ENCODE measurements at places on chromosomes 6 and 20.

DNA sequence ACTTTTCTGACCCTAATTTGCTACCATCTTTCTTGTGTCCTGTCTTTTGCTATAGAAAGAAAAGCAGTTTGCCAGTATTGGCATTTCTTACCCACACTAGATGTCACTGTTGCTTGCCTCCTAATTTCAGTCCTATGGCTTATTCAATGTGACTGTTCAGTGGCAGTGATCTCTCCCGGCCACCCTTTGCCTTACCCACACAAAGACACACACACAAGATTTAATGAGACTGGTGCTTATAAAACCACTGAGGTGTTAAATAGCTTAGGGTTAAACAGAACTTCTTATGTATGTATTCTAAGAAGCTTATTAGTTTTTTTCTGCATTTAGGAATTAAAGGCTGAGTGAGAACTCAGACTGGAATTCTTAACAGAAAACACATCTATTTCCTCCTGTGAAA, 233.6 kb upstream of the ASCC3 start:
- DNase-seq: peak; percentile 24

DNA sequence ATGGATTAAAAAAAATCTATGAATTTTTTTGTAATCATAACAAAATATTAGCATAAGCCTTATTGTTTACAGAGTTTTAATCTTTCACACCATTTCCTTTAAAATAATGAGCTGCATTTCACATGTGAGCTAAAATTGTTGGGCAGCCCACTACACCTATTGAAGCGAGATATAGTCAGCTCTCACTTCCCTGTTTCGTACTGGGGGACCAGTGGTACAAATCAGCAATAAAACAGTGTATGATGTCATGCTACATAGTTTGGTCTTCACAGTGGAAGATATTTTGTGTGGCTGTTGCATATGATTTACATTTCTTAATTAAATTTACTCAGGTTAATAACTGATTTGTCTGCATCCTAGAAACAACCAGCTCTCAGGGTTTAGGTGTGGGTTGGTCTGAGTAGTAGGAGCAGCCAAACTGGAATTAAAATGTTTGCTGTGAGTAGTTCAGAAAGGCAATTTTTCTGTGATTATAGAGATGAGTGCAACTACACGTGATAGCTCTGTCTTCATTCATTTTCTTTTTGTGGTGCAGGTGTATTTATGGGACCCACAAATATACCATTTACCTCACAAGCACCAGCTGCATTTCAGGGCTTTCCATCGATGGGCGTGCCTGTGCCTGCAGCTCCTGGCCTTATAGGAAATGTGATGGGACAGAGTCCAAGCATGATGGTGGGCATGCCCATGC, 99.3 kb downstream of the B3GAT2 start:
- no peak for DNase-seq

DNA sequence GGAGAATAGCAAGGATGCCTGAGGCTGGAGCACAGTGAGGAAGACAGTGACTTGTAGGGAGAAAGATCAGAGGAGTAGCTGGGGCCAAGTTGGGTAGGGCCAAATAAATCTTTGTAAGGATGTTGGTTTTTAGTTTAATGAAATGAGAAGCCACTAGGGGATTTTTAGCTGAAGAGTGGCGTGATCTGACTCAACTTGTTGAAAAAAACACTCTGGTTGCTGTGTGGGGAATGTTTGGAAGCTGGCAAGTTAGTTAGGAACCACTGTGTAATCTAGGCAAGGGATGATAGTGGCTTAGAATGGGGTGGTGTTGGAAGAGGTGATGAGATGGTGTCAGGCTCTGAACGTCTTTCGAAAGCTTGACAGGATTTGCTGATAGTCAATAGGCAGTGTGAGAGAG, 176.1 kb upstream of the HDDC2 start:
- DNase-seq: no peak

GRCh38 chr6:157724960-157725741, 97.9 kb upstream of the SNX9 start:
- DNase-seq: no peak

DNA sequence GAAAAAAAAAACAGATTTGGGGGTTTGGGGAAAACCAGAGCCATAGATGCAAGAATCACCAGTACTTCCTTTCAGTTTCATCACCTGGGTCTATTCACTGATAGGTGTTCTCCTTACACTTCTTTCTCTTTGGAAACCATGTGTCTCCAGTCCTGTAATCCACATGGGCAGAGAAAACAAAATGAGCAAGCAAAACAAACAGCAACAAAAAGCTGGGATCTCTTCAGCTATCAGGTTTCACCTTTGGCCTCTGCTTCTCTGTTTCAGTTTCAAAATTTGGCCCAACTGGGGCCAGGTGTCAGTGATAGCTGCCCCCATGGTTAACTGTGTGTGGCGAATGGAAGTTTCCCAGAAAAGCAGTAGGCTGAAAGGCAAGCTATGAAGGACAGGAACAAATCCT, 220.0 kb upstream of the THBS2 start:
- no peak for DNase-seq

DNA sequence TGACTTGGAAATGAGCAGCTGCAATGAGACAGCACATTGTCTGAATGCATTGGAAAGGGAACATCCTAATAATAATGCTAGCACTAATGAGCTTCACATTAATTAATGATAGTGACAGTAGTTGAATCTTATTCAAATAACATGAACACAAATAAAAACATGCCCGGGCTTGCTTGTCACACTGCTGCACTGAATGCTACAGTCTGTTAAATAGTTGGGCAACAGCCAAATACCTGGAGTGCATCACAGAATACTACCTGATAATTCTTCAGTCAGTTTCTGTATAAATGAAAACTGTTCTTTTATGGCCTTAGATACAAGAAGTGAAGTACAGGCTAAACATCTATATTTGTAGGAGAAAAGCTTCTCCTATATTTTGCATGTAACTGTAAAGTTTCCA, 458.7 kb downstream of the RNF144B start:
- no peak for DNase-seq

GRCh38 chr6:20340068-20340848, 61.4 kb upstream of the E2F3 start:
- DNase-seq: no peak

DNA sequence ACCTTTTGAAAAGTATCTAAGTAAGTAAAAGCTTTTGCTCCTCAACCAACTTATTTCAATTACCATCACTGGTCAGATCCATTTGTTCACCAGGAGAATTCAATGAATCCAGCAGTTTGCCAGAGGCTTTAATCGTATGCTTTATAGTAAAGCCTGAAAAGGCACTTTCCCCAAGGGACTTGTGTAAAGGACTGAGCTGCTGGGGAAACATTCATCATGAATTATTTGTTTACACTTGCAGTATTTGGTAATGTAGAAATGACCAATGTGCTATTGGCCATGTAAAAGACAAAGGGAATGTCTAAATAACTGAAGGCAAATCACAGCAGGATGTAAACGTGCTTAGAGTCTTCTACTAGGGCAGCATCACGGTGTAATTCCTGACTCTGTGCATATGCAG, 471.4 kb downstream of the ADGRB3 start:
- DNase-seq: no peak

DNA sequence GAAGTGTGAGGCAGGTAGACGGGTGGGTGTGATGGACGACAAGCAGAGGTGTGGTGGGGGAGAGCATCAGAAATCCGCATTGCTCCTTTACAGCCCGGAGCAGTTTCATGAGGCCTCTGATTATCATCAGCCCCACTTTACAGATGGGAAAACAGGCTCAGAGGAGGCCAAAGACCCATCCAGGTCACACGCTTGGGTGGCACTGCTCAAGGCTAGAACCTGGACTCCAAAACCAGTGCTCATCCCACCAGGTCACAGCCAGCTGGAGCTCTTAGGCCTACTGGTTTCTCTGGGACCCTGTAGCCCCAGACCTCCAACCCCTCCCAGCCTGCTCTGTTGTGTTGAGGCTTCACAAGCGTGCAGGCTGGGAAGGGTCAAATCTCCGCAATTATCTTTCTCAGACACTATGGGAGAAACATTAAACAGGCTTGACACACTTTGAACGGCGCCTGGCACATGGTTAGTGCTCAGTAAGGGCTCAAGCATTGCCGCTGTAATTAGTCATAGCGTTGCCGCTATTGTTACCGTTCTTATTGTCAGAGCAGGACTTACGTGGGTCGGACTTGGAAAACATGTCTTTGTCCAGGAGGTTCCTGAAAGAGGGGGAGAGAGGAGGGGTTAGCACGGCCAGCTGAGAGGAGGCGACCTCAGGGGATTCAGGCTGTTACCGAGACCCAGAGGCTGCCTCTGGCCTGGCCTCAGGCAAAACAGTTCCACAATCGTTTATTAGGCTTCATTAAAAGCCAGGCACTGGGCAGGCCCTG, 16.6 kb downstream of the CPNE5 start:
- no peak for DNase-seq

DNA sequence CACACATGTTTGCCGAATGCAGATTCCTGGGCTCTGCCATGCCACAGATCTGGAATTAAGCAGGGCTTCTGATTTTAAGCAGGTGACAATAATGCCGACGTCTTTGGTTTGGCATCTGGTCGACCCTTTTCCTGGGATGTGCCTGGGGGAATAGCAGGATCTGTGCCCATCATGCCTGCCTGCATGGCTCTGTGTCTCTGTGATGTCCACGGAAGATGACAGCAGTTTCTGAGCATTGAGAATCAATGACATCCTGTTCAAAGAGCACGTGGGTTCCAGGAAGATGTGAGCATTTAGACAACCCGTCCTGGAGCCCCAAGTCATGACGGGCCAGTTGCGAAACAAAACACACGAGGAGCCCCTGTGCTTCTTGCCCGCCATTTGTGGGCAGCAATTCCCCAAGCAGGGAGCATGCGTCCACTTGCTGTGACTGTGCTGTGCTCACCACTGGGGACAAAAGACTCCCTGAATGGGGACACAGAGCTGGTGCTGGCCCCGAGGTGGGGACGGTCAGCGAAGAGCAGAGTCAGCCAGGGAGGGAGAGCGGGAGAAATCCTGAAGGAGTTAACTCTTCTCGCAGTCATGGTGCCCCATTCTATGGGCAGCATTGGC, 110.1 kb downstream of the ERMARD start:
- no peak for DNase-seq

DNA sequence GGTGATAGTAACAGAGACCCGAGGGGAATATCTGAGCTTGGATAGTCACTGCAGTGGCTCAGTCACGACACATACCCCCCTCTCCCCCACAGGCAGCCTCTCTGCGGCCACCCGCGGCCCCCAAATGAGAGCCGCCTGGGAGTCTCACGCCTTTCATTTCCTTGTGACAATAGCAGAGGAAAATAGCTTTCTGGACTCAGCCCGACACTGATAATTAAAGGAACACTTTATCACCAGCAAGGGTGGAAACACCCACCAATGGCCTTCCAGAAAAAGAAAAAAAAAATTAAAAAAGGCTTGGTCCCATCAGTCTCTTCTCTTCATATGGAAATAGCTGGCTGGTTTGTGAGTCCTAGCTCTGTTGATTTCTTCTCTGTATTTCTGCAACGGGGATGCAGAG, 35.1 kb upstream of the KCNG1 start:
- no peak for DNase-seq
